Hematopoietic multipotent progenitor cell treated with erythropoietin and hydrocortisone succinate and interleukin-3 and kit ligand, for 8 days (in vitro differentiated cells): ENCODE measurements at places on chromosomes 3 and 15.

DNA sequence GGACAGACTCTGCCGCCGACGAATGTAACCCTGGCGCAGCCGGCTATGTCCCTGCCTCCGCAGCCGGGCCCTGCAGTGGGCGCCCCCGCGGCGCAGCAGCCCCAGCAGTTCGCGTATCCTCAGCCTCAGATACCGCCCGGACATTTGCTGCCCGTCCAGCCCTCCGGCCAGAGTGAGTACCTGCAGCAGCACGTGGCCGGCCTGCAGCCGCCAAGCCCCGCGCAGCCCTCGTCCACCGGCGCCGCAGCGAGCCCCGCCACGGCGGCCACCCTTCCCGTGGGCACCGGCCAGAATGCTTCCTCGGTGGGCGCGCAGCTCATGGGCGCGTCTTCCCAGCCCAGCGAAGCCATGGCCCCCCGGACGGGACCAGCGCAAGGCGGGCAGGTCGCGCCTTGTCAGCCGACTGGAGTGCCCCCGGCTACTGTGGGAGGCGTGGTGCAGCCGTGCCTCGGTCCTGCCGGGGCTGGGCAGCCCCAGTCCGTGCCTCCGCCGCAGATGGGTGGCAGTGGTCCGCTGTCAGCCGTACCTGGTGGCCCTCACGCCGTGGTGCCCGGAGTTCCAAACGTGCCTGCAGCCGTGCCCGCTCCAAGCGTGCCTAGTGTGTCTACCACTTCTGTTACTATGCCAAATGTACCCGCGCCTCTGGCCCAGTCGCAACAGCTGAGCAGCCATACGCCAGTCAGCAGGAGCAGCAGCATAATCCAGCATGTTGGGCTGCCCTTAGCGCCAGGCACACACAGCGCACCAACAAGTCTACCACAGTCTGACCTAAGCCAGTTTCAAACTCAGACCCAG is 2.4 kb downstream of the TSC22D2 start:
- DNase-seq, result peak; percentile 50

DNA sequence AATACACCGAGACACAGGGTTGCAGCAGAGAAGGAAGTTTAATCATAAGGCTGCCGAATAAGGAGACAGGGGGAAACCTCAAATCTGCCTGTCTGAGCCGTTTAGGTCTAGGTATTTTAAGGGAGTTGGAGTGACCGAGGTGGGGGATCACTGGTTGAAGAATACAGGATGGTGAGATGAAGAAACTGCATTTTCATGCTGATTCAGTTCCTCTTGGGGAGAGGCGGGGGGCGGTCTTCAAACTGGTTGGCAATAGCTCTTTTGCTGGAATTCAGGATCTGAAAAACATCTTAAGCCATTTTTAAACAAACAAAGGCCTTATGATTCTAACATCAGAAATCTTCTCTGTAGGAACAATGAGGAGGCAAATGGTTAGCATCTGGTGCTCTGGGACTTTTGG is 699.5 kb upstream of the CFAP20DC start:
- DNase-seq, result no peak

DNA sequence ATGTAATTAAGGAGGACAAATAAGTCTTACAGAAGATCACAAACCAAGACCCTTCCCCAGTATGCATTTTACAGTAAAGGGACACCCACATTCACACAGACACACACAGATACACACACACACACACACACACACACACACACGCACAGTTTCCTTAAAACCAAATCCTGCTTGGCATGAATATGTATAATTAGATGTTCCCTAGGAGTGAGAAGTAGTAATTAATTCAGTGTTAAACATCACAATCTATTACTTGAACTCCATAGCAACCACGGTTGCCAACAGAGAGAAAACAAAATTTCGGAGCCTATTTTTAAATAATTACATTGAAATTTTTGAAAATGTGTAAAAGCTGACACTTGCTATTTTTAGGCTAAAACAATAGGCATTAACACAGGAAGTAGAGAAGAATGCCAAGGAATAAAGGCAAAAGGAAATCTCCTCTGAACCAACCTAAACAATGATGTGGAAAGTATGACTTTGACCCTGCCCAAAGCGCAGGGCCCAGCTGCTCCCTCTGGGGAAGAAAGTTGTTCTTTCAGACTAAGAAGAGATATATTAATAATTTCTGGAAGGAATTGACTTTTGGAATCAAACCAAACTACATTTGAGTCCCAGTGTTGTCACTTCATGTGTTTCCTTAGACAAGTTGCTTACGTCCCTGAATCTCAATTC is 215.3 kb downstream of the CPNE4 start:
- no peak for DNase-seq

DNA sequence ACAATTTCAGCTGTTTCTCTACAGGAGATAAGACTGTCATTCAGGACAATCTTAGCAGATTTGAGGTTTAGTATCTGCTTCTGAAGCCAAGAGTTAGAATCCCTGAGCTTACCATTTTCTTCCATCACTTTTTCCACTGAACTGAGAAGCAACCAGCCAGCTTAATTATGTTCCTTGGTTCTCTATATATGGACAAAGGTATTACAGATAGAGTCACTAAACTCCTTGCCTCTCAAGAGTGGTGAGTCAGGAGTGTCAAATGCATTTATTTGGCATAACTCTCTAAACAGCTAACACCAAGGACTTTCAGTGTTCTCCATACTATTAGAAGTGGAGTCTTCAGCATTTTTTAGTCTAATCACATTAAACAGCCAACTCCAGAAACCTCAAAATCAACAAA is 239.3 kb downstream of the ALCAM start:
- no peak for DNase-seq

- DNase-seq, result no peak
Measured at GRCh38 chr3:140449413-140450256, 228.2 kb upstream of the TRIM42 start.

DNA sequence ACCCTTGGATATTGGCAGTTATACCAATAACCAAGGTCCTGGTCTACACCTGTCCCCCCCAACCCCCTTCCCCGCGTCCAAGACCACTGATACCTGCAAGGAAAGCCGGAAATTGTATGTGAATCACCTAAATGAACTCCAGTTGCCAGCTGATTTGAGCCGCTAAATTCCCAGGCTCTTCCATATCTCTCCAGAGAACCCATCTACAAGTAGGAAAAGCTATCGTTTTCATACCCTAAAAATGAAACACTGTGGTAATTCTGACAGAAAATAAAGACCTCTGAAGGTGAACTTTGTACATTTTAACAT is 114.2 kb upstream of the ICE2 start:
- no peak for DNase-seq

DNA sequence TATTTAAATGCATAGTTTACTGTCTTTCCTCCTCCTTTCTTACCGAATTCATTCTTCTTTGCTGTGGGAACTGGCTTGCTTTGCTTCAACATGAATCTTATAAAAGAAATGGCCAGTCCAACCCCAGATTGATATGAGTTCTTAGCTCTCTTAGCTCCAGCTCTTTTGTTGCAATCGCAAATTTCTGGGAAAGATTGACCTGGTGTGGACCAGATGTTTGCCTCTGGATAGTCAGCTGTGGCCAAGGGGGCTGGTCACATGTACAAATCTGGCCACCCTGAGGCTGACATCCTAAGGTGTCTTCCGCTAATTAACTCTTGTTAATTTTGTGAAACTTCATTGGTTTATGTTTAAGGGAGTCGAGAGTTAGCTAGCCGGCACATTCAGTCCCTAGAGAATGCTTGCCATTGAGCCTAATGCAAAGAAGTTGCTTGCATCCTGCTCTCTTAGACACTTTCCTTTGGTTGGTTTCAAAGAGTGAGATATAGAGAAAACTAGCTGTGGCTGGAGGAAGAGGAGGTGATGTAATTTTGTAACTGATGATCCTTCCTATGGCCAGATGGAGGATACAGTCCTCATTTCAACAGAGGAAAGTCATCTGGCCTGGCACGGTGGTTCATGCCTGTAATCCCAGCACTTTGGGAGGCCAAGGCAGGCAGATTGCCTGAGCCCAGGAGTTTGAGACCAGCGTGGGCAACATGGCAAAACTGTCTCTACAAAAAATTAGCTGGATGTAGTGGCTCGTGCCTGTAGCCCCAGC is 162.4 kb downstream of the ADAMTSL3 start:
- no peak for DNase-seq

GRCh38 chr15:94105760-94106159 is 125.6 kb upstream of the MCTP2 start:
- no peak for DNase-seq

DNA sequence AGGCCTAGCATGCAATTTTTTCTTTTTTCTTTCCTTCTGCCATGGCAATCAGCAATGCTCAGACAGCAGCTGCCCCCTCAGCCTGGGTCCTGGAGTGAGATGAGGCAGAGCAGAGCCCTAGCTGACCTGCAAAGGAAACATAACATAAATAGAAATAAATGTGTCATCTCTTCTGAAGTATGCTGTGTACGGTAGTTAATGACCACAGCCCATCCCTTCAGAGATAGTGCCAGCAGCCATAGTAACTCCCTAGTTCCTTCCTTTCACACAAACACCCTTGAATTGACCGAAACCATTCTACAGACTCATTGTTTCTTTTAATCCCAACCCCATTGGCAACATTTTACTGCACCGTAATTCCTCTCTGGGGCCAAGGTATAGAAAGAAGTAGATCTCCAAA is 8.4 kb upstream of the CD47 start:
- peak; percentile 80 for DNase-seq

DNA sequence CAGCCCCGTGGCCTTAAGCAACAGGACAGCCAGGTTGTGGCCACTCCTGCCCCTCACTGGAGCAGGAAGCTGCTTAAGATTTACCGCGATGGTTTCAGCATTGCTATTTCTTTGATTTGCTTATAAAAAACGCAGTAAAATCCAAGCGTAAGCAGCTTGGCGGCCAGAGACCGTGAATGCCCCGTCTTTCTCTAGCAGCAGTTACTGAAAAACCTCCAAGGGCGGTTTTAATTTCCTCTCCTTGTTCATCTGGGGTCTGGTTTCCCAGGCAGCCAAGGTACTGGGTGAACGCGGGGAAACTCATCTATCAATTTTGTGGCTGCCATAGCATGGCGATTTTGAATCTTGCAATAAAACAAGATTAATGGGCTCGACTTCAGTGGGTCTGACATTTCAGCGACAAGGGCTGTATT is 130.3 kb downstream of the MINAR1 start:
- DNase-seq, result no peak

DNA sequence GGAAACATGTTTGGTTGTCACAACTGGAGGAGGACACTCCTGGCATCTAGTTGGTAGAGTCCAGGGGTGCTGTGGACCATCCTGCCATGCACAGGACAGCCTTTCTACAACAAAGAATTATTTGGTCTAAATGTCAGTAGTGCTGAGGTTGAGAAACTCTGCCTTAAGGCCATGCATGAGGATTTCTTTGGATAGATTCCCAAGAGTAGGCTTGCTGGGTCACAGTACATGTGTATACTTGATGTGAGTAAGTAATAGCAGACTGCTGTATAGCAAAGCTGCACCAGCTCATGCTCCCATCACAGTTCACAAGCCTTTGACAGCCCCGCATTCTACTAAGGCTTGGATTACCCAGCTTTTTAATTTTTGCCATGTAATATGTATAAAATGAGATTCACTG is 151.3 kb downstream of the MFSD1 start:
- no peak for DNase-seq

GRCh38 chr15:52844823-52845222 is 54.7 kb upstream of the ONECUT1 start:
- DNase-seq, result no peak

DNA sequence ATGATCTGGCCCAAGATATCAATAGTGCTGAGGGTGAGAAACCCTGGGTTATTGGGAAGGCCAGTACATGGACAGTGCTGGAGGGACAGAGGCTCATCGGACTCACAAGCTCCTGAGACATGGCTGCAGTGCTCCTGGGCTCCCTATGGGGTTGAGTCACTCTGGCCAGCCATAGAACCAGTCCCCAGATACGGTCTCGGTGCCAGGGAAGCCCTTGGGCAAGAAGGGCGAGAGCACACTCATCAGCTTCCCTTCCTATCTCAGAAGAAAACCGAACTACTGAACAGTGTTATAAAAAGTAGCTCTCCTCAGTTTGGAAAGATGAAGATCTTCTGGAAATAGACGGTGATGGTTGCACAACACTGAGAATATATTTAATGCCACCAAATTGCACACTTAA is 34.4 kb downstream of the POC1A start:
- no peak for DNase-seq

- no peak for DNase-seq
Measured at GRCh38 chr3:73365756-73366397, 258.9 kb downstream of the PDZRN3 start.

- peak; percentile 47 for DNase-seq
Measured at GRCh38 chr3:41188306-41188705, 11.0 kb upstream of the CTNNB1 start.

- DNase-seq, result no peak
Measured at GRCh38 chr3:189119950-189120349, 51.8 kb upstream of the TPRG1 start.

- DNase-seq, result no peak
Measured at GRCh38 chr3:124032311-124032880, 40.5 kb upstream of the ROPN1 start.

DNA sequence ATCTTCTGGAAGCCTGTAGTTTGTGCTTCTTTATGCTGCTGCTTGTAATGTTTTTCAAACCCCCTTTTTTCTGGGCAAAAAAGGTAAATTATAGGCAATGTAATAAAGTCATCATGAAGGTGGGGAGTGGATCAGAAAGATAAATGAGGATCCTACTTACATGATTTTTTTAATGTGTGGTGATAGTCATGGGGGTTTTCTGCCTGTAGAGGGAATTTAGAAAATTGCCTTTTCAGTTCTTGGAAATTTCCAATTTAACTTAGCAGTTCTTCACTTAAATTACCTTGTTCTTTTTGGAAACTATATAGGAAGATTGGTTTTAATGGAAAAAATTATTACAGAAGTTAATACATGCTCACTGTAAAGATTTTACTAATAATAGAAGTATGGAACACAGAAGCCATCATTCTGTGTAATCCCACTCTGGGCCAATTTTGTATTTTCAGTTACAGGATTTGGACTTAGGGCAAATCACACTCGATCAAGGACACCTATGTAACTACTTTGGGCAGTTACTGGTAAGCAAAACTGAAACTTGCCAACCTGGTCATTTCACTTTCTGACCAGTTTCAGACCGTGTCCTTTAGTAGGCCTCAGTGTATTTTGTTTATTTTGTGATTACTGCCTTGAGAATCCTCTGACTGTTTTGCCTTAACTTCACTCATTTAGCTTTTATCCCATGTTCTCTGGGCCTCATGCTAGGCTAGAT is 10.5 kb upstream of the SCAANT1 start:
- DNase-seq, result no peak

DNA sequence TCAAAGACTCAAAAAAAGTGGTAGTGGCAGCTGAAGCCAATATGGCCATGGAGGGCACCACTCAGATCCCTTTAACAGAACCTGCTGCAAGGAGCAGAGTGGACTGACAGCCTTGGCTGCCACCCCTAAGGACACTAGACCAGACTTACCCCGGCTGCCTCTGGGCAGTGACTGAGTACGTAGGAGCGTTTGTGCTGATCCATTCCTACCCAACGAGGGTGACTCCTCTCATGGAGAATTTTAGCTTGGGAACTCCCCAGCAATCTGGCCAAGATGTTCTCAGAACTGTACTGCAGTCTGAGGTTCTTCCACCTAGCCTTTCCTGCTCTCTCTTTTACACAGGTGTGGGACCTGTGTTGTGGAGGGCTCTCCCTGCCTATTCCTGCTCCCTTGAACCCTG is 22.1 kb downstream of the CLEC3B start:
- no peak for DNase-seq

GRCh38 chr3:24373198-24373959 is 121.3 kb downstream of the THRB start:
- peak; percentile 60 for DNase-seq

- DNase-seq, result no peak
Measured at GRCh38 chr3:11562277-11562881, 81.3 kb downstream of the VGLL4 start.
